ENCODE measurements at places on chromosomes 3 and 15. TPM values are rescaled to one million over a fixed set of nuclear protein-coding genes. Genes with fewer than 3 reads are reported as not detected.

HES1 gene
- 9.7 TPM for total RNA-seq

VGLL3 gene
- total RNA-seq: 16.1 TPM

TMEM207 gene
- total RNA-seq: not detected

TEX55 gene
- not detected for total RNA-seq
